ENCODE measurements at places on chromosomes 5 and 9. TPM values are rescaled to one million over a fixed set of nuclear protein-coding genes. Genes with fewer than 3 reads are reported as not detected.

The FGF10 gene
- total RNA-seq: not detected

The RBM18 gene
- 16.1 TPM for total RNA-seq

The CD72 gene
- total RNA-seq: 0.19 TPM

The ADAMTS6 gene
- total RNA-seq: 0.11 TPM

The GABRP gene
- total RNA-seq: not detected

The PHYHD1 gene
- total RNA-seq: not detected

The FOXD4L5 gene
- 0.11 TPM for total RNA-seq

The TEK gene
- total RNA-seq: 0.06 TPM

The GARIN3 gene
- not detected for total RNA-seq

The CCNH gene
- total RNA-seq: 42.0 TPM

The MCCC2 gene
- total RNA-seq: 43.9 TPM

The ACOT12 gene
- not detected for total RNA-seq

The TRPM6 gene
- 1.4 TPM for total RNA-seq

The PCDHA5 gene
- 0.88 TPM for total RNA-seq

The IL9 gene
- not detected for total RNA-seq

The KCNN2 gene
- total RNA-seq: not detected

The CAMK4 gene
- total RNA-seq: not detected

The IL5 gene
- not detected for total RNA-seq

The NSMF gene
- total RNA-seq: 48.9 TPM

The SHC3 gene
- total RNA-seq: 0.39 TPM

The INSL6 gene
- total RNA-seq: not detected
